OCI-LY7 (cell line): ENCODE measurements at places on chromosomes 5 and 9. TPM values are rescaled to one million over a fixed set of nuclear protein-coding genes. Genes with fewer than 3 reads are reported as not detected.

The FAM200C gene
- 3.7 and 5.1 TPM in 2 replicates for total RNA-seq

The BASP1 gene
- 23.4 and 28.1 TPM in 2 replicates for total RNA-seq

The PKD2L2 gene
- total RNA-seq = not detected in 2 replicates

The ZNF618 gene
- not detected in 2 replicates for total RNA-seq

The ABITRAM gene
- total RNA-seq = 13.6 and 14.6 TPM in 2 replicates

The RNF224 gene
- total RNA-seq = 0.30 TPM in 1 of 2 replicates, not detected in the other

The GPR150 gene
- total RNA-seq = not detected in 2 replicates

The LOX gene
- total RNA-seq = not detected in 2 replicates

The ASB6 gene
- total RNA-seq = 18.9 and 19.0 TPM in 2 replicates

The IL13 gene
- total RNA-seq = not detected in 2 replicates

The BTNL3 gene
- total RNA-seq = not detected in 2 replicates

The PLAC8L1 gene
- 1.7 and 2.1 TPM in 2 replicates for total RNA-seq

The TRPM6 gene
- not detected in 2 replicates for total RNA-seq

The TLR4 gene
- total RNA-seq = 10.0 and 10.4 TPM in 2 replicates

The WDR38 gene
- not detected in 2 replicates for total RNA-seq

The TUBB4B gene
- total RNA-seq = 402 and 443 TPM in 2 replicates

The GALNT12 gene
- 9.7 and 11.5 TPM in 2 replicates for total RNA-seq

The SLC6A18 gene
- total RNA-seq = not detected in 2 replicates

The HBEGF gene
- 20.2 and 30.9 TPM in 2 replicates for total RNA-seq

The CD180 gene
- total RNA-seq = 14.7 and 15.7 TPM in 2 replicates

The SPINK7 gene
- not detected in 2 replicates for total RNA-seq

The CCDC192 gene
- not detected in 2 replicates for total RNA-seq

The CARD9 gene
- 1.7 and 2.1 TPM in 2 replicates for total RNA-seq

The PCDH12 gene
- not detected in 2 replicates for total RNA-seq

The FOXD4L4 gene
- 0.53 and 1.5 TPM in 2 replicates for total RNA-seq

The MOB3B gene
- 0.04 TPM in 1 of 2 replicates, not detected in the other for total RNA-seq
